ENCODE measurements at places on chromosomes 11 and 22.

GRCh38 chr11:65501186-65501471 is 2.3 kb downstream of the MALAT1 start:
- peaks cover 24% of the 10 kb centered on the region for H3K4me1 ChIP-seq
- peak overlapping the region; percentile 99 for H3K27ac ChIP-seq
- no peaks in the 10 kb centered on the region for H3K27me3 ChIP-seq
- H3K36me3 ChIP-seq: peaks cover 59% of the 10 kb centered on the region
- DNase-seq: no peak

- DNase-seq: no peak
- no peaks in the 10 kb centered on the region for H3K27me3 ChIP-seq
- H3K27ac ChIP-seq: peak overlapping the region; percentile 77
Observed at GRCh38 chr11:121467471-121467870, 14.7 kb upstream of the SORL1-AS1 start.

- no peak overlapping the region for H3K4me3 ChIP-seq
- no peaks in the 10 kb centered on the region for H3K4me1 ChIP-seq
- no peak overlapping the region for H3K27ac ChIP-seq
- no peaks in the 10 kb centered on the region for H3K27me3 ChIP-seq
- no peaks in the 10 kb centered on the region for H3K36me3 ChIP-seq
- no peak for DNase-seq
Observed at GRCh38 chr11:27248576-27249509, 114.2 kb downstream of the CCDC34 start.

DNA sequence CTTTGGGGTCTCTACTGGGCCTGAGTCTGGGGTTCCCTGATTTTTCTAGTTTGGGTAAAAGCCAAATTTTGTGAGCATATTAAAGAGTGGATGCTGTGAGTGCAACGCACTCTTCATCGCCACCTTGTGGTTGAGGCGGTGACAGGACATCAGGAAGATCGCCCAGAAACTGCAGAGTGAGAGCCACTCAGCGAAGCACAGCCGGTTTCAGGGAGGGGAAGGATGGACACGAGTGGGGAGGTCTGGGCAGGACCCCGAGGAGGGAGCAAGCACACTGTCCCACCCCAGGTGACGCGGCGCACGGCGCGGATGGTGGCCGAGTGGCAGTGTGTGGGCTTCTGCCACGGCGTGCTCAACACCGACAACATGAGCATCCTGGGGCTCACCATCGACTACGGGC is 9.1 kb downstream of the SELENOO start:
- no peaks in the 10 kb centered on the region for H3K36me3 ChIP-seq
- H3K27me3 ChIP-seq: no peaks in the 10 kb centered on the region
- no peak overlapping the region for H3K4me3 ChIP-seq
- no peaks in the 10 kb centered on the region for H3K4me1 ChIP-seq
- H3K27ac ChIP-seq: no peak overlapping the region
- peak; percentile 78 for DNase-seq

Measured in naive thymus-derived CD4-positive, alpha-beta T cell (primary cell).